ENCODE measurements at places on chromosomes 2 and 18.

- DNase-seq: no peak
Observed at GRCh38 chr2:207283356-207283755, 117.6 kb upstream of the KLF7 start.

DNA sequence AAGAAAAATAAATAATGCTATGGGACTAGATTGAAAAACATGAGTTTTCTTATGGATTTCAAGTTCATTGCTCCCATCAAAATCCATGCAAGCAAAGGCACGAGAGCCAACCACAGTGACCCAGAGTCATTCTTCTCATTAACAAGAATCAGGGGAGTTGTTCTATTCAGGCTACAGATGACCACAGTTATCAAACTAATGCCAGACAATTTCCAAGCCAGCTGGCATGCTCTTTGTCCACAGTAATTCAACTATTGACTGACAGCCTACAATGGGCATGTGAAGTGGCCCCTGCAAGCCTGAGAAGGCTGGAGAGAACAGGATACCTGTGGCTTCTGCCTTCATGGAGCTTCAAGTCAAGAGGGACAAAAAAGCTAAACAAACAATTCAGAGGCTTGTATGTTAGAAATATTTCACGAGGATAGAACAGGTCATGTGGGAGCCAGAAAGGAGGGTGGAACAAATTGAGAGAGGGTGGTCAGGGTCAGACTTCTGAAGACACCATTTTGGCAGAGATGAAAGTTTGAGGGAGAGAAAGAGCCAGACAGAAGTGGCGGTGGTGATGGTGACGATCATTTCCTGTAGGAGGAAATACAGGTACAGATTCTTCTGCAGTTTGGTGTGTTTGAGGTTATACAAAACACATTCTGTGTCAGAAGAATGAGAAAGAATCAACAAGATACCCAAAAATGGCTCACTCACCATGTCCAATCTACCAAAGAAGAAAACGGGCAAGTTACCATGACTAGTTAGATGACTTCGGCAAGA, 732.4 kb downstream of the RNF144A start:
- no peak for DNase-seq

DNA sequence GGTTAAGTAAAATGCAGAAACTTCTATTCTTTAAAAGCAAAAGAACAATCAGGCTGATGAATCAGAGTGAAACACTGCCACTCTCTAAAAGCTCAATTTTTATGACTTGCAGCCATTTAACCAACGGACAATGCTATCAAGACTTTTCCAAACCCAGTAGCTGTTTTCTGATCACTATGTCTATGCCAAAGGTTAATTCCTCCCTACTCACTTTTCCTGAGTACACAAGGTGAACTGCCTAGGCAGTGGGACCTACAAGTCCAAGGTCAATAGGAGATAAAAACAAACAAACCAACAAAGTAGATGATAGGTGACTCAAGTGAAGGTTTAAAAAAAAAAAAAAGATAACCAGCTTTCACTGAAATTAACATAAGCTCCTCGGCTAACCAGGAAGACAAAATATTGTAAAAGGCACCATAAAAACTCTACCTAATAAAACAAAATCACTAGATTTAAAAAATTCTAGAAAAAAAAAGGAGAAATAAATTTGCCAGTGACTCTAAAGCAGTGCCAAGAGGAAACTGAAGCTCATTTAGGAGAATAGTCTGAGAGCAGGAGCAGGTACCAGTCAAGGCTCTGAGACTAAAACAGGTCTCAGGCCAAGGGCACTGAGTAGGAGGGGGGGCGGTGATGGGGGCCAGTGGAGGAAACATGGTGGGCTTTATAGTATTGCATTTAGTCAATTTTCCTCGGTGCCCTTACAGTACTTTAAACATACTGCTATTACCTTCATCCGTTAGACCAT, 134.1 kb upstream of the DLGAP1 start:
- DNase-seq: no peak

DNA sequence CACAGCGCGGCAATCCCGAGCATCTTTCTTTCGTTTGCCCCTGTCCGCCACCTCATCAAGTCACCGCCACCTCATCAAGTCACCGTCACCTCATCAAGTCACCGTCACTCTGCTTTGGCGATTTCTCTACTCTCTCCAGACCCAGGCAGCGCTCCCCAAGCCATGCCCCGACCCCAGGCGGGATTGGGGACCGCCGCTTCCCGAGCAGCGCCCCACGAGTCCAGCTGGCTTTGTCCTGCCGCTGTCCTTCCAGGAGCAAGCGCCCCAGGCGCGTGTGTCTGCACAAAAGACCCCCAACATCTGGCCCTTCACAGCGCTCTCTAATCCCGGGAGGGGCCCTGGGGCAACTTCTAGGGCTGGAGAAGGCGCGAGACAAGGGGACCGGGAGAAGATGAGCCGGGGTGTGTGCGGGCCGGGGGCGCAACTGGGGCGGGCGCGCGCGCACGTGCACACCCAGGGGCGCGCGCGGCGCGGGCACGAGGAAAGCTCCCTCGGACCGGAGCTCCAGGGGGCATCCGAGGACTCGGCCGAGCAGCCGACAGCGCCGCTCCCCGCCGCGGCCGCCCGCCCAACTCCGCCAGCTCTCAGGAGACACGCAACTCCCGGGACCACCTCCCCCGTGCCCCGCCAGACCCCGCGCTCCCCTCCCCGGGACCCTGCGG, 633 bp upstream of the RNF152 start:
- peak; percentile 52 for DNase-seq

DNA sequence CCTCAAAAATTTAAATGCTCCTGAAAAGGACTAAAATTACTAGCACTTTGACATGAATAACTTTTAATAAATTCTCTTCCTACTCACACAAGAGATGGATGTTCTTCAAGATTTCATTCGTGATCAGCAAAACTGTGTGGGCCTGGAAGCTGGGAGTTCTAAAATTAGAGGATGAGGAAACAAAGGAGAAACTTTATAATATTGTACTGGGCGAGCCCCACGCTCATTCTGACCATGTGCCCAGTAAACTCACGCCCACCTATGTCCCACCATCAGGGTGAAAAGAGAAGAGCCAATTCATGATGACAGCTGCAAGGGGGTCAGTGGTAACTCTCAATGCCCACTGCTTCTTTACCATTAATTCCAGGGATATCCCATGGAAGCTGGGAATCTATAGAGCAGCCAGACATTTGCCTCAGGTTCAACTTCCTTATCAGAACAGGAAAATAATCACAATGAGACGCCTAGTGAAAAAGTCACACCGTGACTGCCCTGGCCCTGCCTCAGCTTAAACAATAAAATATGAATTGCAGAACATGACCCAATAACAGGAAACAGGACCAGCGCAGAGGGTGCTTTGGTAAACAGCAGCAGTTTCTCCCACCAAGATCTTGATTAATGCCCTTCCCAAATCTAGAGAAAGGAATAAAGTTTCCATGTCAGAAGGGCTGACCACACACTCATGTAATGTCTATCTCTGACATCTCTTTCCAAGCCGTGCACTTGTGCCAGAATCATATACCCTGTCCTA, 438.6 kb downstream of the TXNL1 start:
- no peak for DNase-seq

DNA sequence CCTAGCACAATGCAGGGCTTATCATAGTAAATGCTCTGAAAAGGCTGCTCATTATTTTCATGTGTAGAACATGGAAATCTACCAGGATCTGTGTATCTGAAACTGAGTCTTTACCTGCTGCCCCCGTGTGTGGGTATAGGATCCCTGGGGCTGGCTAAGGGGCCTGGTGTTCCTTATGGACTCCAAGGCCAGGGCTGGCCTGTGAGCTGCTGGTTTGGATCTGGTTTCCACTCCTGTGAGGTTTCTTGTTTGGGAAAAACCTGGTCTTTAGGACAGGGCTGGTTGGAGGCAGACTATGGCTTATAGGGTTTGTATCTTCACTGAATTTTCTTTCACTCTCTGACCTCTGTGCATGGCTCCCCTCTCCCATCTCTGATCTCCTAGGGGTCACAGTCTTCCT, 80.8 kb downstream of the DYSF start:
- DNase-seq: no peak

Data from stomach (tissue), 19 donors.